ENCODE measurements at places on chromosomes 1 and 21. TPM values are rescaled to one million over a fixed set of nuclear protein-coding genes. Genes with fewer than 3 reads are reported as not detected.

DNA sequence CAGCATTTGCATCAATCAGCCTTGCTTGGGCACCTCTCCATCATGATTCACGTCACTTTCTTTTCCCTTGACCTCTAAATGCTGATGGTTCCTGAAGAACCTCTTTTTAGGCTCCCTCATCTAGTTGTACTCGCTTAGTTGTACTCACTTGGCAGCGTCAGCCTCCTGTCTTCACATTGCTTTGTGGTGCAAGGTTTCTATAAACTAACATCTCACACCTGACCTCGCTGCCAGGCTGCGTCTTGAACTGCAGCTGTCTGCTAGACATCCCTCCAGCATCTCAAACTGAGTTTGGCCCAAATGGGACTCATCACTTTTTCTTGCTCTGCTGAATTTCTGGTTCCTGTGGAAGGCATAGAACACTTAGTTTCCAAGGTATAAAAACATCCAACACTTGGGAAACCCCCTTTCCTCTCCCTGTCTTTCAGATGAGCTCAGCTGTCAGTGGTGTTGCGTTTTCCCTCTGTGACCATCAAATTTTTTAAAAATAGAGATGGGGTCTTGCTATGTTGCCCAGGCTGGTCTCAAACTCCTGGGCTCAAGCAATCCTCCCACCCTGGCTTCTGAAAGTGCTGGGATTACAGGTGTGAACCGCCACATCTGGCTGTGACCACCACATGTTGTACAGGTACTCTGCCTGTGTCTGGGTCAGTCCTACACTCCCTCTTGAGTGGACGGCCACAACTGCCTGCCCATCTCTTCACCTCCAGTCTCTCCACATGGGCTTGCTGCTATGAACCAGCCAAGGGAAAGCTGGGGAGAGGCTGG lies 66.9 kb downstream of the SYT6 start:
- DNase-seq = no peak
- no peak overlapping the region for H3K4me3 ChIP-seq
- H3K27me3 ChIP-seq = peaks cover 93% of the 10 kb centered on the region
- H3K36me3 ChIP-seq = no peaks in the 10 kb centered on the region

GRCh38 chr1:53339736-53340635 lies 12.1 kb upstream of the LRP8 start:
- DNase-seq = no peak
- H3K4me3 ChIP-seq = no peak overlapping the region
- no peak overlapping the region for H3K27ac ChIP-seq
- H3K27me3 ChIP-seq = peaks cover 35% of the 10 kb centered on the region
- no peaks in the 10 kb centered on the region for H3K4me1 ChIP-seq

Gene GIPC2
- total RNA-seq = 2.1 TPM

Gene ILDR2
- 0.91 TPM for total RNA-seq

- H3K27me3 ChIP-seq = no peaks in the 10 kb centered on the region
- no peak overlapping the region for H3K4me3 ChIP-seq
- H3K27ac ChIP-seq = no peak overlapping the region
- H3K4me1 ChIP-seq = peaks cover 21% of the 10 kb centered on the region
- DNase-seq = no peak
- H3K36me3 ChIP-seq = peaks cover 2% of the 10 kb centered on the region
Measured at GRCh38 chr1:31370565-31370964, 2.3 kb downstream of the FABP3 start.

DNA sequence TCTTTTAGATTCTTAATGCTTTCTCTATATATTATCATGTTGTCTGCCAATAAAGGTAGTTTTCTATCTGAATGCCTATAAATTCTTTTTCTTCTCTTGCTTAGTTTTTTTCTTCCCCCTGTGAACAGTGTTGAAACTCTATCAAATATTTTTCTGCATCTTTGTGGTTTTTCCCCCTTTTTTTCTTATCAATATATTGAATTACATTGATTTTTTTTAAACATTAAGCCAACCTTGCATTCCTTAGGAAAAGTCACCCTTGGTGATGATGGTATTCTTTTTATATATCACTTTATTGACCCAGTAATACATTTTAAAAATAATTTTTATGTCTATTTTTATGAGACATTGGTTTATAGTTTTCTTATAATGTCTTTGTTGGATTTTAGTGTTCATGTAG lies 131.7 kb downstream of the RABGAP1L start:
- no peaks in the 10 kb centered on the region for H3K4me1 ChIP-seq
- H3K27ac ChIP-seq = no peak overlapping the region
- no peak for DNase-seq
- H3K27me3 ChIP-seq = no peaks in the 10 kb centered on the region
- H3K36me3 ChIP-seq = no peaks in the 10 kb centered on the region
- no peak overlapping the region for H3K4me3 ChIP-seq

DNA sequence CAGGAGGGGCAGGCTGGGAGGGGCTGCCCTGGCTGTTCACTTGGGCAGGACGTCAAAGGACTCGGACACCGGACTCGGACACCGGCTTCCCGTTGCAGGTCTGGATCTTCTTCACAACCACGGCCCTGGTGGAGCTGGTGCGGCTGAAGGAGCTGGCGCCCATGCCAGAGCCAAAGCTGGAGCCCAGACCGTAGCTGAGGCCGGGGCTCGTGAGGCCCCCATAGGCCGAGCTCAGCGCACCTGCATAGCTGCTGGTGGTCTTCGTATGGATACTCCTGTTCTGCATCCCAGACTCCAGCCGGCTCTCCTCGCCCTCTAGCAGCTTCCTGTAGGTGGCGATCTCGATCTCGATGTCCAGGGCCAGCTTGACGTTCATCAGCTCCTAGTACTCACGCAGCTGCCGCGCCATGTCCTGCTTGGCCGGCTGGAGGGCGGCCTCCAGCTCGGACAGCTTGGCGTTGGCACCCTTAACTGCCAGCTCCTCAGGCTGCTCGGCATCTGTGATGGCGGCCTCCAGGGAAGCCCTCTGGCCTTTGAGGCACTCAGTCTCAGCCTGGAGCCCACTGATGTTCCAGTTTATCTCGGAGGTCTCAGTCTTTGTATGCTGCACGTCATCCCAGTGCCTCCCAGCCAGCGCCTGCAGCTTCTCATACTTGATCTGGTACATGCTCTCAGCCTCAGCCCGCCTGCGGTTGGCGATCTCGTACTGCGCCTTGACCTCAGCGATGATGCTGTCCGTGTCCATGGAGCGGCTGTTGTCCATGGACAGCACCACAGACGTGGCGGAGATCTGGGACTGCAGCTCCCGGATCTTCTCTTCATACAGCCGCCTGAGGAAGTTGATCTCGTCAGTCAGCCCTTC lies 15.1 kb upstream of the KLF17 start:
- no peaks in the 10 kb centered on the region for H3K4me1 ChIP-seq
- H3K36me3 ChIP-seq = no peaks in the 10 kb centered on the region
- DNase-seq = peak; percentile 5
- H3K27me3 ChIP-seq = peaks cover 38% of the 10 kb centered on the region
- no peak overlapping the region for H3K4me3 ChIP-seq

Gene B3GALNT2
- total RNA-seq = 35.3 TPM
